Amygdala (tissue), 56 donors: ENCODE measurements at places on chromosomes 6 and 20.

GRCh38 chr6:42841844-42842584 lies 37.4 kb upstream of the RPL7L1 start:
- no peak for DNase-seq

DNA sequence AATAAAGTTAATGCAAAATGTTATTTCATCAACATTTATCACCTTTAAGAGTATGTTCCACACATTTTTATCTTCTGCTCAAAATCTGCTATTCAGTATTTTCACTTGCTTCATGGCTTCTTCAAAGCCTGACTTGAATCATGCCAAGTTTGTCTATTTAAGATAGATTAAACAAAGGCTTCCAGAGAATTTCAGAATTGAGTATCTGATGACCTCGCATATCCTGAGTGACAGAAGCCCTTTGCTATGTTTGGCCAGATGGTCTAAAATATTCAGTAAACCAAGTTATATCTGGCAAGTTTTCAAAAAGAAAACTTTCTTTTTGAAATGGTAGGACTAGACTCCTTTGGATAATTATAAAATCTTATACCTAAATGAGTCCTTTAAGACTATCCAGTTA lies 348.9 kb upstream of the KCNQ5 start:
- DNase-seq = no peak

- no peak for DNase-seq
Measured at GRCh38 chr20:38211200-38212097, 46.4 kb upstream of the TGM2 start.

DNA sequence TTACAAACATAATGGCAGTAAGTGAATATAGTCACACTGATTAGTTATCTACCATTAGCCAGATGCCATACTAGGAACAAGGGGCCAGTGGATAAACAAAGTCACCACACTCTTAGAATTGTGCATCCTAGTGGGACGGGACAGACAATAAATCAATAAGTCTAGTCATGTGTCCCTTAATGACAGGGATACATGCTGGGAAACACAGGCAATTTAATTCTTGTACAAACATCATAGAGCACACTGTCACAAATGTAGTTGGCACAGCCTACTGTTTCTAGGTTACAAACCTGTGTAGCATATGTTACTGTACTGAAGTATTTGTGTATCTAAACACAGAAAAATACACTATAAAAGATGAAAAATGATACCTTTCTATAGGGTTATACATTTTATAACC lies 123.0 kb upstream of the FAM184A start:
- no peak for DNase-seq

DNA sequence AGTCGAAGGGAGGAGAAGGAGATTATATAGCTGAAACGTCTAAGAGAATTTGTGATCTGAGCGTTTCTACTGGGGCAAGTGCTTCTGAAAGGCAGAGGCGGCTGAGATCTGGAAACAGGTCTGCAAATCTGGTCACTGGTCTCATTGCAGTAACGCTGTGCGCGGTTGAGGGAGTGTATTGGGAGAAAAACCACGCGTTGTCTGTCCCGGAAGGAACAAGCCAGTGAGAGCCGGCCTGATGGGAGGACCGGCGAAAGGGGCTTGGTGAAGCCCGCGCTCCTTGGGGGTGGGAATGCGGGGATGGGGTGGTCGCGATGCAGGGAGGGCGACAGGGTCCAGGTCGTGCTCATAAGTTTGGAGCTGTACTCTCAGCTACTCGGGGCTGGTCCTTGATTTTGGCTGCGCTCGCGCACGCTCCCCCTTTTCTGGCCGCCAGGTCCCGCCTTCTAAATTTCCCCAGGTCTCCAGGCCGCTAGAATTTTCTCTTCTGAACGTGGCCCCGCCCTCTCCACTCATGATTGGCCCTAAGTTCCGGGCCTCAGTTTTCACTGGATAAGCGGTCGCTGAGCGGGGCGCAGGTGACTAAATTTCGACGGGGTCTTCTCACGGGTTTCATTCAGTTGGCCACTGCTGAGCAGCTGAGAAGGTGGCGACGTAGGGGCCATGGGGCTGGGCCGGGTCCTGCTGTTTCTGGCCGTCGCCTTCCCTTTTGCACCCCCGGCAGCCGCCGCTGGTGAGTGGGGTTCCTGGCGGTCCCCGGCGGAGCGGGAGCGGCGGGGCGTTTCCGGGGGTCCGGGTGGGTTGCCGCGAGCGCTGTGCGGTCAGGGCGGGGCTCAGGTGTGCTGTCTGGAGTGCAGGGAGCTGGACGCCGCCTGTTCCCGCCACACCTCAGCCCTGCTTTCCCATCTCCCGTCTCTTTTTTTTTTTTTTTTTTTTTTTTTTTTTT lies at the start of gene MICB:
MICB (plus strand) TSS at position 615 of the 946 bp plus-strand sequence; CDS start at position 664, 49 bp downstream.
- DNase-seq = no peak

DNA sequence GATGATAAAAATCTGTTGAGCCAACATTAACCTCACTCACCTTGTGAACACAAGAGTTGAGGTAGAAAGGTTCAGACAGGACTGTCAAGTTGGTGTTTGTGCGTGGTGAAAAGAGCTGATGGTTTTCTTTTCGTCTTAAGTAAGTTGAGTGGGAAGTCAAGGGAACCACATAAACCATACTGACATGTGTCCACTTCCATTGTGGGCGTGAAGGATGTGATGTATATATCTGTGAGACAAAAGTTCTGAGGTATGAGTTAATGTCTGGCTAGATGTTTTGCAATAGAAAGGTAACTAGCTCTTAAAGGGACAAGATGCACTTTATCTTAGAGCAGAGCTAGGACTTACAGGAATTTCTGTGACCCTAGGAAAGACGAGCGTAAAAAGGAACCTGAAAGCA lies 1272.1 kb upstream of the ADGRB3 start:
- DNase-seq = no peak

GRCh38 chr6:138241381-138241780 lies 23.1 kb upstream of the PBOV1 start:
- DNase-seq = no peak

- DNase-seq = no peak
Measured at GRCh38 chr6:98639089-98639635, 195.2 kb upstream of the POU3F2 start.

- no peak for DNase-seq
Measured at GRCh38 chr6:118578617-118579016, 30.5 kb downstream of the PLN start.

DNA sequence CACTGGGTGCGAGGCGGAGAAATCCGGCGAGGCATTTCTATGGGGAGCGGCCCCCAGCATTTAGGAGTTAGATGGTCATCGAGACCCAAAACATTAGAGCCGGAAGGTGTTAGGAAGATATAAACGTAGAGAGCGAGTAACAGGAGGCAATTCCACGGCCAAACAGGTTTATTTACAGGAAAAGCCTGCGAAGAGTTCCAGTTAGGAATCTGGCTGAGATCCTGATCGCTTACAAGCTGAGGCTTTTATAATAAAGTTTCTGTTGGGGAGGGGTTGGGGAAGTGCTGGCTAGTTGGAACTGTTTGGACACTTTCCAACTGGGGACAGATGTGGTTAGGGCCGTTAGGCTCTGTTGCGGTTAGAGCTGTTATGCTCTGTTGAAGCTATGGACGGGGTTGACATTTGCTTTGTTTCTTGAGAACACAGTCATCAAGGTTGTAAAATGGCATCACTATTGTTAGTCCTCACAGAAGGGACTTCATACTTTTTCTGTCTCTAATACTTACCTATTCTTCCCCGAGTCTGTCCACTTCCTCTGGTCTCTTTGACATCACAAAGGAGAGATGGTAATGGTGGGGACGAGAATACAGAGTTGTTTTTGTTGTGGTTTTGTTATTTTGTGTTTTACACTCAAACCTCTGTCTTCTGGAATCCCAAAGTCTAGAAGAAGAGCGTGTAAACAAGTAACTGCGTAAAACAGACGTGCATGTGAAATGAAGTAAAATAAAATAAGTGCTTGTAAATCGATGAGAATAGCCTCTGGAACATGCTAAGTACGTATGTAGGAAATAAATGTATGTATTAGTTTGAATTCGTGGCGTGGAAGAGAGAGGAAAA lies 554 bp upstream of the ZSCAN31 start:
- peak; percentile 38 for DNase-seq

DNA sequence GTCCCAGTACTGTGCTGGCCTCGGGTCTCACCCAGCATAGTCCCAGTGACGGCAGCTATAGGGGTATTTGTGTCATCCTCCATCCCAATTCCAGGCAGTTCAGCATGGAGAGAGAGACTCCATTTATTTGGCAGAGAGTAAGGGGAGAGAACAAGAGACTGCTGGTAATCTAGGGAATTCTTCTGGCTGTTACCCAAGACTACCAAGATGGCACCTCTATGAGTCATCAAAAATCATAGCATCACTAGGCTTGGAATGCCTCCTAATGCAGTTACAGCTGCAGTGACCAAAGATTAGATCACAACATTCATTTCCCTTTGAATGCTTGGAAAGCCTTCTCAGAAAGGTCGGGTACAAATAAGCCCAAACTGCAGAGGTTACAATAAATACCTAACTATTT lies 660.4 kb upstream of the FLRT3 start:
- no peak for DNase-seq

GRCh38 chr20:10005885-10006284 lies 28.9 kb upstream of the ANKEF1 start:
- DNase-seq = no peak

DNA sequence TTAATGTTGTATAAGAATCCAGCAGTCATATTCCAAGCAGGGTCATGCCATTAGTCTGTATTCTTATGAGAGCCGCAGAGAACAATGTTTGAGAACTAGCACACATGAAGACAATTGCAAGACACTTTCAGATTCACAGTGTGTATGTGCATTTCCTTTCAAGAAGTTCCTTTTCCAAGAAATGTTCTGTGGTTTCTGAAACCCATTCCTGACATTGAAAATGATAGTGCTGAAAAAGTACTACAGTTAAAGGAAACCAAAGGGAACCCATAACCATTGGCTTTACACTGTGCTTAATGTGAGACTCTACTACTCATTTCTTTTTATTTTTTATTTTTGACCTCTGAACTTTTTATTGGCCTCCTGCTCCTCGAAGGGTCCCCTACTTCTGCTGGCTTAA lies 4.2 kb upstream of the CALHM6 start:
- DNase-seq = no peak

DNA sequence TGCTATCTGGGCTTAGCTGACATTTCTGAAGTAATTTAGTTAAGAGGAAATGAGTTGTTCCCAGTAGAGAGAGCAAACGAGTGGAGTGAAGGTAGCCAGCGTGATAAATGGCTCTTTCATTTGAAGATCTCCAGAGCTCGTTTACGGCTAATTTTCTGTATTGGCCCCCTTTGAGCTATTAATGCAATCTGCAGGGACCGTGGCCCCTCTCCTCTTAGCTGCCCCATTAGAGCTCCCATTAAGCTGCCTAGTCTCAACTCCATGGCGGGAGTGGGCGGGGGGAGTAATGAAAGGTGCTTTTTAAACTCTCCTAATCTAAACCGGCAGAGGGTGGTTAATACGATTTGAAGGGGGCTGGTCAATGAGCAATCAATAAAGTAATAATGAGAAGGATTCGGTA lies 12.5 kb downstream of the TFAP2B start:
- no peak for DNase-seq

DNA sequence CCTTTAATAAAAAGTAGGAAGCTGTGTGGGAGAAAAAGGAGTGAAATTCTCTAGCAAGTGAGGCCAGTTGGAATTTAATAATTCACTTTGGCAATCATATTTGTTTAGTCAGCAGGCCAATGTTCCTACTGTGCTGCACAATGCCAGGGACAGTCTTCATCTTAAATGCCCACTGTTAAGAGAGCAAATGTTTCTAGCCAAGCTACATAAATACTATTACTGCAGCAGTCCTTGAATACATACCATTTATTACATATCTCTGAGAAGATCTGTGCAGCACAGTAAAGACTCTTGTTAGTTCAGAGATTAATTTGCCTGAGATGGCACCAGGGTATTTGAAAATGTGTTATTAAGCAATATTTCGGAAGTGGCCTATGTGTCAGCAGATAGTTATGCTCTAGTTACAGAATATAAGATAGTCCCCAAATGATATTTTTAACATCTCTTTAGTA lies 105.4 kb downstream of the OGFRL1 start:
- no peak for DNase-seq

DNA sequence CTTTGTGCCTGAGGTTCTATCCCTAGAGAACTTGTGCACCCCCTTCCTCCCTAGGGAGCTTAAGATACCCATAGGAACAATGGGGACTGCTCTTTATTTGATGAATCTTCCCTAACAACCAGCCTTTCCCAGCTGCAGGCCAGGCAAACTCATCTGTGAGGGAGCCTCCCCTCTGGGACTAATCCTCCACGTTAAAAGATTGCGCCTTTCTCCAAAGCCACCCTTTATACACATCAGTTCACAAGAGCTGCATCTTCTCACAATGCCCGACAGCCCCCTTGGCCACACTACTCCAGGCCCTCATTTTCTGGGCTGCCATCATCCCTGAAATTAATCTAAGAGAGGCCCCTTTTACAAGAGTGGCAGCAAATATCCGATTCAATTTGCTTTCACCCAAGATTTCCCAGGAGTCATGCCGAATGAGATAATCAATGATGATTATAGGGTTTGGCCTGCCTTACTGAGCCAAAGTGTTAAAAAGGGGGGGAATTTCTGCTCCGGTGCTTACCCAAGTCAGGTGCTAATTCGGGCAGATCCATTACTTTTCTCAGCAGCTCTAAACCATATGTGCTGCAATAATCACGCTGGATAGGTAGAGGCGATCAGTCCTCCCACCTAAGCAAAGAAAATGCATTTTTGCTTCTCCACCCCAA lies 336.5 kb downstream of the KIF16B start:
- no peak for DNase-seq

DNA sequence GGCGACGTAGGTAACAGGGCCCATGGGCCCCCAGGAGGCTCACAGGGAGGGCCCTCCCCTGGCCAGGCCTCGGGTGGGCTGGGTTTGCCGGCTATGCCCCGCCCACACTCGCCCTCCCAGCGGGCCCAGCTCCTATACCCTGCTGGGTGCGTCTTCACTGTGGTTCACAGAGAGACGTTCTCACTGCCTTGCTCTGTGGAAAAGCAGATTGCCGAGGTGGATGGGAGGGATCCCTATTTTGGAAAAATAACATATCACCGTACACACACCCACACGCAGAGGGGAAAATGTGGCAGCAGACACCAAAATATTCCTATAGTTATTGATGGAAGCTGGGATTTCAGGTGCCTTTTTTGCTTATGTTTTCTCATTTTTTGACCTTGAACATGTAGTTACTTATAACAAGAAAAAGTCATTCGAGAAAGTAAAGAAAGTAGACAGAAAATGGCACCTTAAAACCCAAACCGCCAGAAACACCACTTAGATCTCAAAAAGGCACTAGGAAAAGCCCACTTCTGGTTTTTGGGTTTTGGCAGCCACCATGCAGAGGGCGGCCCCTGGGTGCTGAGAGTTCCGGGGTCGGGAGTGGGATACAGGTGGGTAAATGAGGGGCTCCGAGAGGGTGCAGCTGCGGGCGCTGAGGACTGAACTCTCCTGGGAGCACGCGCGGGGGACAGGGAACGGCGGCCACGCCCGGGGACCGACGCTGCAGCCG lies 49.4 kb downstream of the TMEM242 start:
- DNase-seq = peak; percentile 40

DNA sequence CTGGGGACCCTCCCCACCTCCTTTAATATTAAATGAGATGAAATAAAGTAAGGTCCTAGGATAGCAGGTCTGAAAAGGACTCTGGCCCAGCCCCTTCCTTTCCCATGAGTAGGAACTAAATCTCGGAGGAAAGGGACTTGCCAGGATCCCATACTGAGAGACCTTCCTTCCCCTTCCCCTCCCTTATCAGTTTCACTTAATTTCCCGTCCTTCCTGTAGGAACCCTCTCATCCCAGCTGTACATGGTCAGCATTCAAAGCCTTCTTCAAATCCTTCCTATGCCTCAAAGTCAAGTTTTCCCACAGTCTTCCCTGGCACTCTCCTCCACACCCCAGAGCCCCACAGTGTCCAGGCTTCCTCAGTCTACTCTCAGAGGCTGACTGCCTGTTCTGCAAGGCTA lies 71.3 kb upstream of the MYL9 start:
- no peak for DNase-seq

- DNase-seq = no peak
Measured at GRCh38 chr6:71124340-71124739, 164.3 kb upstream of the OGFRL1 start.
